Activated gamma-delta T cell treated with Interleukin-2 at 50 U/mL for 16 hours (primary cell): ENCODE measurements at places on chromosomes 3 and 15.

DNA sequence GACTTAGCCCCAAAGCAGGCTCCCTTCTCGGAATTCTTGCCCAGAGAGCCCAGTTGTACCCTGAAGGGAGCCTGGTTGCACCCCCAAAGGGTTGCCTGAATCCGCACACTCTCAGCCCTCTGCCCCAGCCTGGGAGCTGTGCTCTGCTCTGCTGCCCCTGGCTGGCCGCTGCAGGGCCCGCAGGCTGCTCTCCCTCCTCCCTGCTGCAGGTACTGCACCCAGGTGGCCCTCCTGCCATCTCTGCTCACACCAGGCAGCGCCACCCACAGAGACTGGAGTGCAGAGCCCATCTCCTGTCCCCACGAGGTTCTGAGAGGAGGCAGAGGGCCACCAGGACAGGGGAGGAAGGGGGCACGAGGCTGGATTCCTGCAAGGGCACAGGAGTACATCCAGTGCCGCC is 134.2 kb upstream of the NSMCE3 start:
- DNase-seq = no peak

DNA sequence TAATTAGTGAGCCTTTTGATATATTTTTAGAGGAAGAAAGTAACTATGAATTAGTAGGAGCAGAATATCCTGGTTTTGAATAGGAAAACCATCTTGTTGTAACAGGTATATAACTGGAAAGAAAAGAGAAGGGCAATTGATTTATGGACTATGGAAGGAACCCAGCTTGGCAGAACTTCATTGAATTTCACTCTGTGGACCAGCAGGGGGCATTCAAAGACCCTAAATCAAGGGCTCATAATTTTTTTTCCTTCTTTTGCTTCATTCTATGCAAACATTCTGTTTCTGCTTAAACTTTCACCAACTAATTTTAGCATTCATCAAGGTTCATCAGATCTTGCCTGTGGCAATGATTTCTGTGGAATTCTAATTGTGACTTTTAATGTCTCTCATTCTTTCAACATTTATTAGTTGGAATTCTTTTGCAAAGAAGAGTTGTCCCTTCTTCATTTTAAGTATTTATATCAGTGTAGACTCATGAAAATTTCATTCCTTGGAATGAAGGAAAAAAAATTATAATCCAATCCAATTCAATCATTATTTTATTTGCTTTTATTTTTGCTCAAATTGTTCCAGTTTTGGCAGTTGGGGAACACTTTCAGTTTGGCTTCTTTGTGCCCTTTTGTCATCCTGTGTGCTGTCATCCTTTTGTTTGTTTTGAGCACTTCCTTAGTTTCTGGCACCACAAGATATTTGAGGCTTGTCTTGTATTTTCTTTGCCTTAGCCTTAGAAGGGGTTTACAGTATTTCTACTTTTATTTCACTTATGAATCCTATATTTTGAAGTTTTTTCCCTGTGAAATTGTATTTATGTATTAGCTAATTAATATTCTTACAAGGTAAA is 30.4 kb downstream of the NXPE3 start:
- peak; percentile 38 for DNase-seq

- no peak for DNase-seq
These were observed 175.7 kb upstream of the MDFIC2 start for GRCh38 chr3:70488131-70488530.

DNA sequence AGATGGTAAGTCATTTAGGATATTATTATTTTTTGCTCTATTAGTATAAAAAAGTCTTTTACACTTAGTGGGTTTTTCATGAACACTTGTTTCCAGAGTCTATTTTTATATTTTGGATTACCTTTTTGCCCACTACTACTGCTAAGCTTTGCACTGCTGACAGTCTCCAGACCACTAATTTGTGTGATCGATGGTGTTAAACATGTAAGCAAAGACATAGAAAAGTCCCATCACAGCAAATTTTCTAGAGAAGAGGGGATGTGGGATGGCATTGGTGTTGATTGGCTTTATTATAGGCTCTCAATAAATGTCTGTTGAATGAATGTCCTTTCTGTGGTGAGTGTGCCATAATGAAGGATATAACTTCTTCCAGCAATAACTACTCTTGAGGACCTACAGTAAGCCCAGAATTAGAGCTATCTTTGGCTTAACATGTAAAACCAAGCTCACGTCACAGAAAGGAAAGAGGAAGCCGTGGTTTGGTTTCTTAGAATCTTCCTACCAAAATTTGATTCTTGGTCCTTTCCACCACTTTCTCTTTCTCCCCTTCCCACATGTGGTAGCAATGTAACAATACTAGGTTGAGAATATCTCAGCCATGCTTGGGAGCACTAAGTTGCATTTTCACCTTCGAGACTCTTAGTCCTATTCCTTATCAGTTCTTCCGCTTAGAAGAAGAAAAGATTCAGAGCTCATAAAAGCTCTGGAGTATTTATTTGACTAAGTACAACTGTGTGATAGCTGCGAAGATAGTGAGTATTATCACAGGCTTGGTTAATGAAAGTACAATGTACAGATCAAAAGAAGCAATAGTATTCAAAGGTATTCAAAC is 90.6 kb upstream of the UMPS start:
- no peak for DNase-seq

GRCh38 chr3:10646531-10647335 is 141.3 kb upstream of the ATP2B2 start:
- DNase-seq = no peak

- DNase-seq = no peak
These were observed 857.8 kb downstream of the TUSC7 start for GRCh38 chr3:117567382-117567781.

GRCh38 chr3:171871392-171872274 is 28.5 kb downstream of the TMEM212 start:
- DNase-seq = no peak

GRCh38 chr3:146277953-146278631 is 27.2 kb upstream of the PLSCR4 start:
- DNase-seq = no peak

GRCh38 chr3:164465172-164465571 is 613.1 kb downstream of the SI start:
- no peak for DNase-seq
